Immature natural killer cell (primary cell): ENCODE measurements at places on chromosomes 7 and 10. TPM values are rescaled to one million over a fixed set of nuclear protein-coding genes. Genes with fewer than 3 reads are reported as not detected.

DNA sequence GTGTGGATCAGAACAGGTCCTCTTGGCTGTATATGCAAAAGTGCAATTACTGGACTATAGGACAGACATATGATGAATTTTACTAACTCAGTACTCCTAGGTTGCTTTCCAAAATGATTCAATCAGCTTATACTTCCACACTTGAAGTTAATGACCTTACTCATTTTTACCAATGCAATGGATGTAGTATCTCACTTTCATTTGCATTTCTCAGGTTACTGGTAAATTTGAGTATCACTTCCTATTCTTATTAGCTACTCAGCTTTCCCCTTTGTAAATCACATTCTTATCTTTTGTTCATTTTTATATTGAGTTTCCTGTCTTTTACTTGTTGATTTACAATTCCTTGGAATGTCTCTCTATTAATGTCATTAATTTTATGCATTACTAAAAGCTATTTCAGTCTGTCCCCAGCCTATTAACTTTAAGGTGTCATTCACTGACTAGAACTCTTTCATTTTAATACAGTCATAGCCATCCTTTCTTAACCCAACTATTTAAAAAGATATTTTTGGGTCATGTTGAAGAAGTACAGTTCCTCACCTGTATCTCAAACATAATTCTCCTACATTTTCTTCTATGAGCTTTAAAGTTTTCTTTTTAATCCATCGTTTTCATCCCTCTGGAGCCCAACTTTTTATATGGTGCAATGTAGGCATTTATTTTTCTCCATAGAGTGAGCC lies 88.6 kb downstream of the VIM start:
- DNase-seq, result no peak

DNA sequence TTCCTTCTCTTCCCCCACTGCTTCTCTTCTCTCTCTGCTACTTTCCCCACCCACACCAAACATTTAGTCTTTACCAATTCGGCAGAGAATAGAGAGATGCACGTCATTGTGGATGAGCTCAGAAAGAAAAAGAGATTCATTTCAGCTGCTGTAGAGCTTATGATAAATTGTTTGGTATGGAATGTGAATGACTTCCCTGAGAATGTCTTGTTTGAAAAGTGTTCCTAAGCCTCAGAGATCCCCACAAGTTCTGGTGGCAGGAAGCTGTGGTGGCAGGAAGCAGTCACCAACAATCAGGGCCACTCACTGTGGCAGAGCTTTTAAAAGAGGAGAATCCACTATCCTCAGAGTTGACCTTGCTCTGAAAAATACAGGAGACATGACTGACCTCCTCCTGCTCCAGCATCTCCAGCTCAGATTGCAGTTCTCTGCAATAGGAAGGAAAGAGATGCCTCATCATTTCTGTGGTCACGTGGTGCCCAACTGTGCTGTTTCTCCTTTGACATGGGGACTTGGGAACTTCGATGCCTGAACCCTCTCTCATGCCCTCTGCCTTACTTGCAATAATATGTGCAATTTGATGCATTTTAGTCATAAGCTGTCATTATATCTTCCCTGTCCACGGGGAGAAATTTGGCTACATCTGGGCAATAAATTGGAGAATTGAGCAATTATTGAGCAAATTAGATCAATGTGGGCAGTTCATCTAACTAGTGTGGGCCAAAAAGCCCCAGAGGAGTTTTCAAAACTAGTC lies 76.5 kb downstream of the BMPER start:
- no peak for DNase-seq

GRCh38 chr10:51241461-51241860 lies 167.2 kb downstream of the PRKG1 start:
- DNase-seq, result no peak

DNA sequence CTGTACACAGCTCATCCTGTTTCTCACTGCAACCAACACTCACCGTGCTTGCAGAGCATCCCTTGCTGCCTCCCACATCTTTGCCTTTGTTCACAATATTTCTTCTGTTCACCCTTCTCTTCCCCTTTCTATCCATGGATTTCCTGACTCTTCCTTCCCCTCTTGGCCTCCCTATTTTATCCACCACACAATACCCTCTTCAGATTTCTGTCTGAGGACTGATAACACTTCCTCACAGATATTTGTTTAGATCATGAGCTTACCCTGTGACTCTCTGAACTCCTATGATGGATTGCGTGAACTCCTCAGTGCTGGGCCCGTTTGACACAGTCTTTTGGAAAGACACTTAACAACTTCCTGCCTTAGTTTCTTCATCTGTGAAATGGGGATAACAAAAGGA lies 62.8 kb upstream of the GPR158 start:
- no peak for DNase-seq

GRCh38 chr10:11886138-11886474 lies 63.0 kb downstream of the PROSER2 start:
- no peak for DNase-seq

DNA sequence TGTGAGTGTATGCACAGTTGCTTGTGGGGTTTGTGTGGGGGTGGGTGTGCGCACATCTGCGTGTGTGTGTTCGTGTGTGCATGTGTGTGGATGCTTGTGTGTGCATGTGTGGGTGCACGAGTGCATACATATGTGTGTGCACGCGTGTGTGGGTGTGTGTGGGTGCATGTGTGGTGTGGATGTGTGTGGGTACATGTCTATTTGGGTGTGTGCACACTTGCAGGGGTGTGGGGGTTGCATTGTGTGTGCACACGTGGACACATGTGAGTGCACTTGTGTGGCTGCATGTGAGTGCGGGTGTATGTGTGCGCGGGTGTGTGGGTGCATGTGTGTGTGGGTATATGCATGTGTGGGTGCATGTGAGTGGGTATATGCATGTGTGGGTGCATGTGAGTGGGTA lies 73.7 kb downstream of the NKX6-2 start:
- no peak for DNase-seq

GRCh38 chr10:80202934-80203834 lies 2.2 kb downstream of the ANXA11 start:
- DNase-seq, result peak; percentile 56

- no peak for DNase-seq
These were observed 3.1 kb upstream of the ANTXRL start for GRCh38 chr10:46283580-46284285.

DNA sequence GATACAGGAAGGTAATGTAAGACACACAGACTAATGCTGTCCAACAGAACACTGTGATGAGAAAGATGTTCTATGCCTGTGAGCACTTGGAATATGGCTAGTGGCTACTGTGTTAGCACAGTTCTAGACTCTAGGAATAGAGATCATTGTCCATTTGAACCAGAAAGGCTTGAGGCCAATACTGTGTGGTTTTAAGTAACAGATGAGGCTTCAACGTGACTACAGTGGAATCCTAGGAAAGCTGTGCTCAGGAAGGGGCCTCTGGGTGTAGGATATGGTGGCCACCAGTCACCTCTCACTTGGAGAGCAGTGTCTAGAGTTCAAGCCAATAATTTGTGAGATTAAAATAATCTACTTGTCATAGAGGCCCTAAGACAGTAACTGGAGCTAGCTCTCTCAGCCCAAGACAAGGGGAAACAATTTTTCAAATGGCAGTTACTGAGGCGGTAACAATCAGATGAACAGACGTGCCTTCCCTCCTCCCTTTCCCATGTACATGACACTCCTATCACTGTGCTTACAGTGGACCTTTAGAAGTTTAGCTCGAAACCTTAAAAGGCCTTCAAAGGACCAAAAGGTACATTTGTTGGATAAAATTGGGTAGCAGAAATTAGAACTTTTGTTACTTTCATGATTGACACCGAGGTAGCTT lies 10.2 kb downstream of the ZDHHC16 start:
- DNase-seq, result no peak

DNA sequence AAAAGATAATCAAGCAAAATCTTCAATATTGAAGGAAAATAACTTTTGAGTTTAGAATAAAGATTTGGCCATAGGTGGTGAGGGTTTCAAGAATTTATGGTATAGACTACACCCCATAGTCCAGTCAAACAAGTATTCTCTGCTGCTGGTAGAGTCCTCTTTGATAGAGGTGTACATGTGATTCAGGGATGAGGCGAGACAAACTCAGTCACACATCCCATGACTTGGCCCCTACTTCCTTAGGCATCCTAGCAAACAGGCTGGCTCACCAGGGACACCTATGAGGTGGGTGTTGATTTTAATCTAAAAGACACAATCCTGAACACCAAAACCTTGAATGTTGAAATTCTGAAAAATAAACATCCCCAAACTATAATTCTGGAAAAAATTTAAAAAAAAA lies 78.1 kb upstream of the SLC25A13 start:
- no peak for DNase-seq

- no peak for DNase-seq
These were observed 169.6 kb downstream of the POM121L12 start for GRCh38 chr7:53205006-53205405.

NAT16 gene
- polyA plus RNA-seq, result not detected

ELOVL3 gene
- not detected for polyA plus RNA-seq

UPK3B gene
- not detected for polyA plus RNA-seq
